ENCODE measurements at places on chromosomes 7 and 10.

DNA sequence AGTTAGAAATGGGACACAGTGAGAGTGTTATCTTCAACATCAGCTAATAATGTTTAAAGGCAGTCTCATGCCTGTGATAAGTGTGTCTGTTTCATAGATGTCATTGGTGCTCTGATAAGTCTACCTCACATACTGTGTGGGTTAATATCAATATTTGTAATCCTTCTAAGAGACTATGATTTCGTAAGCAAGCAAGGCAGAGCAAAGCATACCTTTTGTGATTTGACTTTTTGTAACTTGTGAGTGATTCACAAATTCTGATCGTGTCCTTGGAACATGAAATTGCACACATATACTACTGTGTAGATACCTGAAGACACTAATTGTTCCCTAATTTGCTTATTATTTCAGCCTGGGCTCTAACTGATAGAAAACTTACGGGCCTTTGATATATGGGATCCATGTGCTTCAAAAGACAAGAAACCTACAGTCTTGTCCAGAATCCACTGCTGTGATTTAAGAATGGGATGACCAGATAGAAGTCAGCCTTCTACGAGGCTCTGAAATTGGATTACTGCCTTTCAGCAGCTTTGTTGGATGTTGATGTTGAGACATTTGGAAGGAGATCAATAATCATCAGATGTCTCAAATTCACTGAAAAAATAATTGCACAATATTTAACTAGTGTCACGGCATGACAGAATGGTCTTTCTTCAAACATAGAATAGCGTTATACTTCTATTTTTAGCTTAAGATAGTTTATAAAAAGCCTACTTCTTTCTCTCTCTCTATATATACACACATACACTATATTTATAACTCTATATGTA is 63.2 kb upstream of the KLF6 start:
- no peak for DNase-seq

- DNase-seq: no peak
Measured at GRCh38 chr10:69359594-69359993, 57.1 kb downstream of the TACR2 start.

GRCh38 chr7:95045236-95045923 is 138.0 kb downstream of the PPP1R9A start:
- no peak for DNase-seq

GRCh38 chr10:79563426-79563825 is 3.2 kb upstream of the SFTPA2 start:
- DNase-seq: no peak

DNA sequence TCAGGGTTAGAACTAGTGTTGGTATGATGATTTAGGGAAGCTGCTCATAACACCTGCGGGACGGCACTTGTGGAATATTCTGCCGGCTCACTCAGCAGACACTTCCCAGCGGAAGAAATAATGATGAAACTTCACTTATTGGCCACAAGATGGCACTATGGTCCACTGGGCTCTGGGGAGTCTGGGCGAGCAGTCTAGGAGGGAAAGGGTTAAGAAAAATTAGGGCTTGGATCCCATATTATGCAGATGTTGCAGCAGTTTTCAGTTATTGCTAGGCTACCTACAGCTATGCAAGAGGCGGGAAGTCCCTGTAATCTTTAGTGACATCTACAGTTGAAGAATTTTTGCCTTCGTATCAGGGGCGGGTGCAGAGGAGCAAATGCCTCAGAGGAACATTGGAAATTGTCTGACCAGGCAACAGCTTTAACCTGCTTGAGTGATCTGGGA is 238.7 kb upstream of the PRSS58 start:
- DNase-seq: no peak

DNA sequence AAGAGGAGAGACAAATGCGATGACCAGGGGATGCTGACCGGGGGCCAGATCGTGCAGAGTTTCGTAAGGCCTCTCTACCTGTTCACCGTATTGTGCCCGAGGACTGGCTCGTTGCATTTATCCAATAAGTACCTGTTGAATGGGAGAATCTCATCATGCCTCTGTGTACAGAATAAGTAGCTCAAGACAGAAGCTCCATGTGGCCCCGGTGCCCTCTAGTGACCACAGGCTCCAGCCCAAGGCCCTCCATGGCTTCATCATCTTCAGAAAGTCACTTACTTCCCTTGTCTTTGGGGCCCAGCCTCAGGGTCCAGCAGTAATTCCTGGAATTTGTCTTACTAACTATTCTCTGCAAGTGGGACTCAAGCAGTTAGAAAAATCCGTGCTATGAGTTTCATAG is 151.0 kb downstream of the CHN2 start:
- peak; percentile 86 for DNase-seq

DNA sequence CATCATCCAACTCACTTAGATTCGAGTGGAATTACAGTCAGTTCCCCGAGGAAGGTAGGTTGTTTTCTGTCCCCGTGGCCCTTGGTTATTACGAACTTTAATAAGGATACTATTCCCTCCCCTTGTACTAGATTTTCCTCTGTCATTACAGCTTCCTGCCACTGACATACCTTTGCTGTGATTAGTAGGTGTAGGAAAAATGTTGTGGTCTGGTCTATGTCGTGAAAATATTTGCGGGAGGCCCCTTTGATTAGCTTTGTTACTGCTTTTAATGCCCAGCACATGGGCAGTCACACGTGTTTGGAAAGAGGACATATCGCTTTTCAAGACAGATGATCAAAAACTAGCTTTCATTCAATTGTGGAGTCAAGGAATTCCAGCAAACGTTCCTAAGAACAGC is 92.2 kb downstream of the GATA3 start:
- DNase-seq: no peak

DNA sequence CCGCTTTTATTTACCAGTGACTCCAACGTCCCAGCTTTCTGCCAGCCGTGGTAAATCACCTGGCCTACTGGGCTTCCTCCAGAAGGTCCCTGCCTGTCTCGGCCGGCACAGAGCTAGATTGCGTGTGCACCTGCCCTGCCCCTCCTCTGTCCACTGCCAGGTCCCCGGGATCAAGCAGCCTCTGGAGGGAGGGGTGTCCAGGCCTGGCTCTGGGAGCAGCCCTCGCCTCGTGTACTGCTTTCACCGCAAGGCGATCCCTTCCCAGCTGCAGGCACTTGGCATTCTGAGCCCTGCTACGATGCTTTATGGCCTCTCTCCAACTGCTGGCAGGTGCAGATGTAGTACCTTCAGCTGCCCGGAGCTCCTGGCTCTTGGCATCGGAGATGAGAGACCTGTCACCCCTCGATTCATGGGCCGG is 7.4 kb downstream of the SLC29A3 start:
- DNase-seq: peak; percentile 92

All from DMS153 (cell line).